ENCODE measurements at places on chromosomes 12 and 14. TPM values are rescaled to one million over a fixed set of nuclear protein-coding genes. Genes with fewer than 3 reads are reported as not detected.

- H3K4me3 ChIP-seq, result no peak overlapping the region
- H3K27ac ChIP-seq, result no peak overlapping the region
- peak; percentile 64 for DNase-seq
- no peaks in the 10 kb centered on the region for H3K4me1 ChIP-seq
Measured at GRCh38 chr12:49776413-49776812, 35.1 kb downstream of the TMBIM6 start.

DNA sequence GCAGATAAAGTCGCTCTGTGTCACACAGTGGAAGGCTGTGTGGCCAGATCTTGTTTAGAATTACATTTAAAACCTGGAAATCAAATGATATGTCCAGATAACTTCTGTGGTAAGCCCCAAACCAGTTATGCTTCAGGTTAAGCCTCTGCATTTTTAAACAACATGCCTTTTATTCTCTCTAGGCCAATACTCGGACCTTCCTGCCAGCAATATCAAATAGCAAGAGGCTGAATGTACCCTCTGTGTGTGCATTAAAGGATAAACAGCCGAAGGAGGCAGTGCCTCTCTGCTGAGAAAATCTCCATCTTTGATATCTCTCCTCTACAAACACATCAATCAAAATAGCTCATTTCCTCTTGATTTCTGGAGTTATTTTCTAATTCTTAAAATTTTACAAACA lies 67.1 kb upstream of the TMEM260 start:
- peaks cover 2% of the 10 kb centered on the region for H3K27me3 ChIP-seq
- no peak overlapping the region for H3K4me3 ChIP-seq
- DNase-seq, result no peak
- H3K27ac ChIP-seq, result no peak overlapping the region
- no peaks in the 10 kb centered on the region for H3K36me3 ChIP-seq

The PTPRB gene
- 0.66 TPM for total RNA-seq

GRCh38 chr12:10672231-10672868 lies 1.5 kb downstream of the STYK1 start:
- H3K27ac ChIP-seq, result no peak overlapping the region
- no peaks in the 10 kb centered on the region for H3K36me3 ChIP-seq
- no peak overlapping the region for H3K4me3 ChIP-seq
- no peak for DNase-seq

DNA sequence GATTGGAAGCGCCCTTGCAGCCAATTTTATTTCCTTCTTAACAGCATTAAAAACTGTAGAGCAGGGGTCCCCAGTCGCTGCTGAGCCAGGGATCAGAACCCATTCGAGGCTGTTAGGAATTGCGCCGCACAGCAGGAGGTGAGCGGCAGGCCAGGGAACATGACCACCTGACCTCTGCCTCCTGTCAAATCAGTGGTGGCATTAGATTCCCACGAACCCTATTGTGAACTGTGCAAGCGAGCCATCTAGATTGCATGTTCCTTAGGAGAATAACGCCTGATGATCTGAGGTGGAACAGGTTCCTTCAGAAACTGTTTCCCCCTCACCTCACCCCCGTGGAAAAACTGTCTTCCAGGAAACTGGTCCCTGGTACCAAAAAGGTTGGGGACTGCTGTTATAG lies 107.4 kb downstream of the DNAI7 start:
- H3K4me3 ChIP-seq, result no peak overlapping the region
- no peaks in the 10 kb centered on the region for H3K4me1 ChIP-seq
- no peak for DNase-seq
- no peaks in the 10 kb centered on the region for H3K27me3 ChIP-seq

DNA sequence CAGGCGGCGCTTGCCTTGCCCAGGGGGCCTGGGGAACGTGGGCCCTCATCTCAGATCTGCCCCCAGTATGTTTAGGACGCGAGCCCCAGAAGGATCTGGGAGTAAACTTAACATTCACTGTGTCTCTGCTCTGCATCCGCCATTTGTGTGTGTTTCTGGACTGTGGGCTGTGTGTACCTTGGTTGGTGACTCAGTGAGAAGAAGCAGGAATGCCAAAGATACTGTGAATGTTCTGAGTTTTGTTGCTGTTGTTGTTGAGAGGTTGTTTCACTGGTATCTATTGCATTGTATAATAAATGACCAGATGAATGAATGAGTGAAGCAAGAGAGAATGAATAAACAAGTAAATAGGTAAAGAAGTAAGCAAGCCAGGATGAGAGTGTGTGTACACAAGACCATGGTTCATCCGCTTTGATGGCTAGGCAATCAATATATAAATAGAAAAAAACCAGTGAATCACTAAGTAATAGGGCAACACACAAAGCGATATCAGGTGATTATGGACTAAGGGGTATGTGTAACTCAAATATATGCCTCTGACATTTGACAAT lies 20.5 kb downstream of the MEG3 start:
- H3K27me3 ChIP-seq, result no peaks in the 10 kb centered on the region
- H3K4me3 ChIP-seq, result no peak overlapping the region
- peak; percentile 45 for DNase-seq
- H3K27ac ChIP-seq, result no peak overlapping the region
- peaks cover 14% of the 10 kb centered on the region for H3K36me3 ChIP-seq
- peaks cover 3% of the 10 kb centered on the region for H3K4me1 ChIP-seq

- no peak for DNase-seq
- no peaks in the 10 kb centered on the region for H3K27me3 ChIP-seq
- H3K36me3 ChIP-seq, result no peaks in the 10 kb centered on the region
- no peaks in the 10 kb centered on the region for H3K4me1 ChIP-seq
Measured at GRCh38 chr12:51493281-51493680, 68.7 kb downstream of the SLC4A8 start.
